ENCODE measurements at places on chromosomes 5 and 9. TPM values are rescaled to one million over a fixed set of nuclear protein-coding genes. Genes with fewer than 3 reads are reported as not detected.

The PCDH1 gene
- polyA plus RNA-seq: 120 TPM

GRCh38 chr5:62767077-62767476 is 188.5 kb downstream of the LRRC70 start:
- DNase-seq: no peak

DNA sequence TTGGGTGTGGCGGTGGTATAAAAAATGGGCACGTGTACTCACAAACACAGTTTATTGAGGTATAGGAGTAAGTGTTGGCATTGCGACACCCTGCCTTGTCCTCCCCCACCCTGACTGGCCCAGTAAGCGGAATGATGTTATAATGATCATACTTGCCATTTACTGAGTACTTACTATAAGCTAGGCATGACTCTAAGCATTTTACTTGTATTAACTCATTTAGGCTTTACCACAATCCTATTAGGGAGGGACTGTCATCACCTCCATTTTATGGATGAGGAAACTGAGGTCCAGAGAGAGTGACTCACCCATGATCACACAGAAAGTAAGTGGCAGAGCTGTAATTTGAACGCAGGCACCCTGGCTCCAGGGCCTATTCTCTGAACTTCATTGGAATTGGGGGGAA is 2.3 kb downstream of the SMIM3 start:
- no peak for DNase-seq

GRCh38 chr5:113118298-113118697 is 141.7 kb downstream of the DCP2 start:
- no peak for DNase-seq

All from H1 (cell line).